Substantia nigra (tissue), 51 donors: ENCODE measurements at places on chromosomes 1 and 21.

DNA sequence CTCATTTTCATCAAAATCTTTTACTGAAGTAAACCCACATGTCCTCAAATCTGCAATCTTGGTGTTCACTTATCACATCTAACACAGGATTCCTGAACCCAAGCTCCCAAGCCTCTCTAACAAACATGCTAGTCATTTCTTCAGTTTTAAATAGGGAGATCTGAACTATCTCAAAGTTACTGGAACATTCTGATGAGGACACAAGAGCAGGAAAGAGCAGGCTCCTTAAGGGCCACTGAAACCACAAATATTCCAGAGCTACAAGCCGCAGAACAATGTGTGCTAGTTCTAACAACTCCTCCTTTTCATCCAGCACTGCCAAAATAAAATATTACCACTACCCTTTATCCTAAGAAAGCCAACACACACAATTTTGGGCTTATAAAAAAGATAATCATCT is 38.9 kb downstream of the WARS2 start:
- no peak for DNase-seq

GRCh38 chr1:2465371-2466269 is 10.5 kb upstream of the PLCH2 start:
- no peak for DNase-seq

GRCh38 chr1:160030657-160031364 is 979 bp downstream of the PIGM start:
- DNase-seq = no peak

DNA sequence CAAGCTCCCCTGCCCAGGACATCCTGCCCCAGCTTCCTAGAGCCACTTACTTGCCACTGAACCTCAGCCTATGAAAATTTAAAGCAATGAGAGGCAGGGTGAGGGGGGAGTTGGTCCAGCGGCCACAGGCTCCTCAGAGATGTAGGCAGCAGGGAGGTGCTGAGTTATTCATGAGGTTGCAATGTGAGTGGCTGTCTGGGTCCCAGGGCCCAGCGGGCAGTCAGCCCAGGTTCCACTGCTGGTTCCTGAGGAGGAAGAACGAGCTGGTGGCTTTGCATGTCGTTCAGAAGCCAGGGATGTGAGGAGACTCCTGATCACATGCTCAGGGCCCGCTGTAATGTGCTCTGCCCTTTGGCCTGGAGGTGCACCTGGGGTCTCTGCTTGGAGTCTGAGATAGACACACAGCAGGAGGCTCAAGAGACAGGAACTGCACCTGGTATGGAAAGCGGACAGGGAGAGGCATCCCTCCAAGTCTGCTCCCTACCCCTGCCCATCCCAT is at the start of gene KNCN:
TSS of gene KNCN (minus strand) at position 51 of the 499 bp plus-strand sequence. CDS start 432 bp downstream, outside the sequence.
- no peak for DNase-seq

- DNase-seq = no peak
Measured at GRCh38 chr1:45545553-45546310, 4.9 kb upstream of the AKR1A1 start.

DNA sequence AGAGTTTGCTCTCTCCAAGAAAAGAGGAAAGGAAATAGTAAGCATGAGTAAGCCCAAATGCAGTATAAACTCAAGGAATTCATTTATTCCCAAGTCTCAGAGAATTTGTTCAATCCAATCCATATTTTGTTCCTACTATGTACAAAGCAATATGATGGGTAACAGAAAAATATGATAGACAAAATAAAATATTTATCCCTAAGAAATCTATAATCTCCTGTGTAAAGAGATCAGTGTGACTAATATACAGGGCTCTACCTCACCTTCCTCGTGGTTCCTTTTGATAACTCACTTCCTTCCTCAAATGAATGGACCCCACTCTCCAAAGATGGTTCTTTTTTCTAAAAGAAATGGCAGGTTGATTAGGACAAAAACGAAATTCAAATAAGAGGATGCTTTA is 7.6 kb downstream of the CLSPN start:
- DNase-seq = no peak

DNA sequence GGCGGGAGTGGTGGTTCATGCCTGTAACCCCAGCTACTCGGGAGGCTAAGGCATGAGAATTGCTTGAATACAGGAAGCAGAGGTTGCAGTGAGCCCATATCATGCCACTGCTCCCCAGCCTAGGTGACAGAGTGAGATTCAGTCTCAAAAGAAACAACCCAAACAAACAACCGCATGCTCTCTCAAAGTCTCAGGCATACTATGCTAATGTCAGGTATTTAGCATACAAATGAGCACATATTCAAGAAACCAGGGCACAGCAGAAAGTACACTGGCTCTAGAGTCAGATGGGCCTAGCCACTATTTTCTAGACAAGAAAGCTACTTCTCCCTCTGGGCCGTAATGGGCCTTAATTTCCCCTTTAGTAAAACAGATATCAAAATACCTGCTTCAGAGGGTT is 55.0 kb downstream of the ELAVL4 start:
- no peak for DNase-seq

DNA sequence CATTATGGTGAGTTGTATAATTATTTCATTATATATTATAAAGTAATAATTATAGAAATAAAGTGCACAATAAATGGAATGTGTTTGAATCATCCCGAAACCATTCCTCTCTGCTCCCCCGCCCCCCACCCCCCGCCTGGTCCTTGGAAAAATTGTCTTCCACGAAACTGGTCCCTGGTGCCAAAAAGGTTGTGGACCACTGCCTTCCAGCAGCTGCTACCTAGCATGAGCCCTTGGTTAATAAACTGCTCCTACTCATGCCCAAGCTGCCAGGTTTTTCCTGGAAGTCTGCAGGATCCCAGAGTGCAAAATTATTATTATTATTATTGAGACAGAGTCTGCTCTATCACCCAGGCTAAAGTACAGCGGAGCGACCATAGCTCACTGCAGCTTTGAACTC is 6.8 kb upstream of the IFNGR2 start:
- DNase-seq = no peak

DNA sequence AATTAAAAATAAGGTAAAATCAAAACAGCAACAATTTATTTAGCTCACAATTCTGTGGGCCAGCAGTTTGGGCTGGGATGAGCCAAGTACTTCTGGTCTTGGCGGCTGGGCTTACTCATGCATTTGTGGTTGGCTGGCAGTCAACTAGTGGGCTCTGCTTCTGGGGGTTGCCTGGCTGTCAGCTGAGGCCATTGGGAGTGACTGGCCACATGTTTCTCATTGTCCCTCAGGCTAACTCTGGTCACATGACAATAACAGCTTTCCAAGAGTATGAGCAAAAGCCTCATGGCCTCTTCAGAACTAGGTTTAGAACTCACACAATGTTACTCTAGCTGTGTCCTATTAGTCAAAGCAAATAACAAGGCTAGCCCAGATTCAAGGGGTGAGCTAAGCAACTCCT is 15.6 kb upstream of the CHIA start:
- no peak for DNase-seq

GRCh38 chr1:230270185-230270558 is 156.0 kb downstream of the PGBD5 start:
- no peak for DNase-seq

DNA sequence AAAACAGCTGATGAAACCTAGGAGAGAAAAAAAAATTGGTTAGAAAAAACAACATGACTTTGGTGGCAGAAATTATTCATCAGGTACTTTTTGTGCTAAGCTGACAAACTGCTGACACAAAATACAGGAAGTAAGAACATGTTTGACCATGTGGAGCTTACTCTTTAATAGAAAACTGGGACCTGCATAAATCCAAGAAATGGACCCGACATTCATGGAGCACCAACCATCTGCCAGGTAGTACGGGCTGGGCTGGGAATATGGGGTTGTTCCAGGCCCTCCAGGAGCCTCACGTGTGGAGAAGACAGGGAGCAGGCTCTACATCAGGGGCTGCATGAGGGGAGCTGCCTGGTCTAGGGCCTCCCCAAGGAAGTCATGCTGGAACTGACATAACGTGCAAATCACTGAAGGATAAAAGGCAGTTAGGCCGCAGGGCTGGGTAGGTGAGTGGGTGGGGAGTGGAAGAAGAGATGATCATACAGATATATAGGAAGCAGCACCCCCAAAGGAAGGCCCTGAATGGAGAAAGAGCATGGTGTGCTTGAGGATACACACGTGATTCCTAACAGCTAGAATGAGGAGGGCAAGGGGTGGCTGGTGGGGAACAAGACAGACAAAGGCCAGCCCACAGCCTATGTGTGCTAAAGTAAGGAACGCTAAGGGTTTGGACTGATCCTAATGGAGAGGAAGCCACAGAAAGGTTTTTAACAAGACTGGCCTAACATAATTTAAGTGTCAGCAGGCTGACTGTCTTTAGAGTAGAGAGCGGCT is 26.1 kb downstream of the CD58 start:
- DNase-seq = no peak

DNA sequence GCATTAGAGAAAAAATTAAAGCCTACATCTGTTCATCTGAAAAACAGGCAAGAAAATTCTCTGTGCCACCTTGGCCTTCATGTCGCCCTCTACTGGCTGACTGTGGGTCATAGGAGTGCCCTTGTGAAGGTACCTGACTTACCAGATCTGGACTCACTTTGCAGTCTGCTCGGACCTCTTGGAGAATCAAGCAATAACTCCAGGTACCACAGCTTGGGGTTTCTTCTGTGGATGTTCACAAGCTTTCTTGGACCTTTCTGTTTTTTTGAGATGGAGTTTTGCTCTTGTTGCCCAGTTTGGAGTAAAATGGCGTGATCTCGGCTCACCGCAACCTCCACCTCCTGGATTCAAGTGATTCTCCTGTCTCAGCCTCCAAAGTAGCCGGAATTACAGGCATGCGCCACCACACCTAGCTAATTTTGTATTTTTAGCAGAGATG is 2.4 kb upstream of the PRAMEF18 start:
- DNase-seq = no peak

DNA sequence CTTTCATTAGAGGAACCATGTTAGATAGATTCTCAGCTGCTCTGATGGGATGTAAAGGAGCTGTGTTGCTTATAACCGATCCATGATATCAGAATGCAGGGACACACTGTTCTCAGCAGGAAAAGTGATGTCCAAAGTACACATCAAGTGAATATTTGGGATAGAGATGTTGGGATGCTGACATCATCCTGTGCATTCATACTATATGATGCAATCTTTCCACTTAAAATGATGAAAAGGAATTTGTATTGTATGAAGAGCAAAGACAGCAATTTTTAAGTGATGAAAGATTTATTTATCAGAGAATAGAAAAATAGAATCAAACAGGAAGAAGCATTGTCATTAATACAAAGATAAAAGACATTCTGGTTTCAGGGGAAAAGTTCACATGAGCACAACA is 110.1 kb downstream of the ERG start:
- no peak for DNase-seq

DNA sequence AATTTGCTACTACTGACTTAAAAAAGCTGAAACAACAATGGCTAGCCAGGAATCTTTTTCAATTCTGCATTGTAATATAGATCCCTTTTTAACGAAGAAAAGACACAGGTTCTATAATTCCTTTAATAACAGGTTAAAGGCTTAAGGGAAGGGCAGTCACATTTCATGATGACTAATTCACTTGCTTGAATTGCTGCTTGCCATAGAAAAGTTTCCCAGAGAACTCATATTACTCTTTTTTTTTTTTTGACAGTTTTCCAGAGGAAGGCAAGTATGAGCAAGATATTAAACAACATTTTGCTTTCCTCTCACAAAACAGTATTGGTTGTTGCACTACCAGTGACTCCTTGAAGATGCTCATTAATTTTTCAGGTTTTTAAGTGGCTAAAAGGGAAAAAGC is 60.9 kb downstream of the IL23R start:
- DNase-seq = no peak

GRCh38 chr1:21950734-21951133 is 13.6 kb upstream of the HSPG2 start:
- no peak for DNase-seq
